ENCODE measurements at places on chromosomes 16 and 17.

- DNase-seq: no peak
These were observed 148.4 kb downstream of the RPTOR start for GRCh38 chr17:80692931-80693467.

DNA sequence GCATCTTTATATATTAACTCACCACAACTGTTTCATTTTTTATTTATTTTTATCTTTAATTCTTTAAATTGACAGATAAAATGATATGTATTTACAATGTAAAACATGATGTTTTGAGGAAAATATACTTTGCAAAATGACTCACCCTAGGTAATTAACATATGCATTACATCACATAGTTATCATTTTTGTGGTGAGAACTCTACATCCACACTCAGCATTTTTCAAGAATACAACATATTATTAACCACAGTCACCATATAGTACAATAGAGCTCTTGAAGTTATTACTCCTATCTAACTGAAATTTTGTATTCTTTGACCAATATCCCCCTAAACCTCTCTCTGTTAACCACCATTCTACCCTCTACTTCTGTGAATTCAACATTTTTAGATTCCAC is 194.7 kb upstream of the KIF2B start:
- no peak for DNase-seq

DNA sequence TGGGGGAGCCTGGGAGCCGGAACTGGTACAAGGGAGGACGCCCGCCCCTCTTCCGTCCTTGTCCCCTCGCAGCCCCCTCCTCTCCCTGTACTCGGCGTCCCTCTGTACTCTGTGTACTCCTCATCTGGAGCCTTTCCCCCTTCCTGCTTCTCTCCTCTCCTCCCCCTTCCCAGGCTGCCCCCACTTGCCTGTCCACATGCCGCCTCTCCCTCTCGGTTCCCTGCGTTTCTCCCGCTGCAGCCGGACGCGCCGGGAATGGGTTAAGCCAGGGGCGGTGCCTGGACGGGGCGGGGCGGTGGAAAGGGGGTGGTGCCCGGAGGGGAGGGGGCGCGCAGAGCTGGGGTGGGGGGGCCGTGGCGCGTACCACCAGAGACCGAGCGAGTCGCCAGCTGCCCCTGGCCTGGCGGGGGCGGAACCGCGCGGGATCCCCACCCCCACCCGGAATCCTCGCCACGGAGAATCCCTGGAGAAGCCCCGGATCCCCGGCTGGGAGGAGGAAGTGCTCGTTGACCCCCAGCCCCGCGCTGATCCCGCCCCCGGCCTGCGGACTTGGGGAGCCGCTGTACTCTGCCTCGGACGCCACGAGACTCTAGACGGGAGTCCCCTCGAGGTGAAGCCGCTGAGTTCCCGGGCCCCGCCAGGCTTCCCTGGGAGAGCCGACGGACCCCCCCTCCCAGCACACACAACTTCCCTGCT is 22.6 kb downstream of the GJD3 start:
- DNase-seq: no peak

DNA sequence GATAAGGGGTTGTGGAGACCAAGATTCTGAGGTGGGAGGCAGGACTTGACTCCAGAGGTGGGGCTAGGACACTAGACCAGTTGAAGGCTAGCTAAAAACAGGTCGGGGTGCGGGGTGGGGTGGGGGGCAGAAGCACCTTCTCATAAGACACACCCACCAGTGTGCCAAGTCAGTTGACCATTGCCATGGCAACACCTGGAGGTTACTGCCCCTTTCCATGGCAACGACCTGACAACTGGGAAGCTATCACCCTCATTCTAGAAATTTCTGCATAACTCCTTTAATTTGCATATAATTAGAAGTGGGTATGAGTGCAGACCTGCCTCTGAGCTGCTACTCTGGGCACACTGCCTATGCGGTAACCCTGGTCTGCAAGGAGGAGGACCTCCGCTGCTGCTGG is 53.9 kb upstream of the ALOX12 start:
- DNase-seq: no peak

GRCh38 chr16:5019775-5020174 is 14.0 kb downstream of the NAGPA start:
- DNase-seq: no peak

DNA sequence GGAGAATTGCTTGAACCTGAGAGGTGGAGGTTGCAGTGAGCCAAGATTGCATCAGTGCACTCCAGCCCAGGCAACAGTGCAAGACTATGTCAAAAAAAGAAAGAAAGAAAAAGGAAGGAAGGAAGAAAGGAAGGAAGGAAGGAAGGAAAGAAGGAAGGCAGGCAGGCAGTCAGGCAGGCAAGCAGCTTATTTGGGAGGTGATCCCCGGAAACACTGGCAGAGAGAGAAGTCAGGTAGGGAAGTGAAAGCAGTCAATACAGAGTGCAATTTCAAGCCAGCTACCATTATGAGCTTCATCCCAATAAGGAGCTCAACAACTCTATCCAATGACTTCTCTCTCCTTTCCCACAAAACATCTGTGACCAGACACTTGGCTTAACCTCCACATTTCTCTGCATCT is 83.0 kb upstream of the TBC1D3K start:
- no peak for DNase-seq

DNA sequence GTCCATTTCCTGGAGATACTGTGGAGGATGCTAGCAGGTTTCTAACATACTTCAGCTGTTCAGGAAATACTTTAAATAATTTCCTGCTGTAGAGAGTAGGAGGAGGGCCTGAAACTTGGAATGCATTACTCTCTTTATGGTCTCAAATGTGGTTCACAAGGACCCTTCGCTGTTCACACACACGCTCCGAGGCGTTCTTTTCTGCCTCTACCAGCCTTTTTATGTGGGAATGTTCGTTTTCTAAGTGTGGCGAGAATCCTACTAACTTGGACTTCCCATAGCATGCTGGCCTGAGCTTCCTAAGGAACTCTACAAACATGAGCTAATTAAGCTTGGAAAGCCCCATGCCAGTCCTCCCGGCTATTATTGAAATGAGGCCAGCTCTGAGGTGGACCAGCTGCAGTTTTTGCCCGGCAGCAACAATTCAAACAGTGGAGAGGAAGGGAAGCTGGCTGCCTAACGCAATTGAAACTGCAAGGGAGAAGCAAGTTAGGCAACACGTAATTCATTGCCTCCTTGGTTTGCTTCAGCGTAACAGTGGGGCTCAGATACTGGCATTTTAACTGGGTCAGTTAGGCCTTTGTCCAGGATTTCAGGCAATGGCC is 18.9 kb downstream of the KPNA2 start:
- DNase-seq: no peak

DNA sequence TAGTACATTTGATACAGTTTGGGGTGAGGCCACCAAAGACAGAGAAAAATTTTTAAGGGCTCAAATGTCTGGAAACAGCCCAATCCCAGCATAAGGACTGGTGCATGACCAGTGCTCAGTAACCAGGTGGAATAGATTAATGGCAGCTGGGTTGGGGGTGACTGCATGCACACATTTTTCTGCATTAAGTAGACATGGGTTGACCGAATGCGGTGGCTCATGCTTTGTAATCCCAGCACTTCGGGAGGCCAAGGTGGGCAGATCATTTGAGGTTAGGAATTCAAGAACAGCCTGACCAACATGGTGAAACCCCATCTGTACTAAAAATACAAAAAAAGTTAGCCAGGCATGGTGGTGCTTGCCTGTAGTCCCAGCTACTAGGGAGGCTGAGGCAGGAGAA is 121.1 kb upstream of the HSBP1 start:
- no peak for DNase-seq

- DNase-seq: no peak
These were observed 13.7 kb downstream of the SHCBP1 start for GRCh38 chr16:46607529-46607928.

GRCh38 chr16:71467810-71468209 is 5.8 kb upstream of the ZNF23 start:
- DNase-seq: no peak

- DNase-seq: peak; percentile 40
These were observed 521 bp downstream of the C16orf87 start for GRCh38 chr16:46830417-46830901.

- DNase-seq: no peak
These were observed 40.0 kb upstream of the HLF start for GRCh38 chr17:55224746-55225145.

GRCh38 chr17:362721-363120 is 10.1 kb upstream of the RPH3AL start:
- DNase-seq: no peak

DNA sequence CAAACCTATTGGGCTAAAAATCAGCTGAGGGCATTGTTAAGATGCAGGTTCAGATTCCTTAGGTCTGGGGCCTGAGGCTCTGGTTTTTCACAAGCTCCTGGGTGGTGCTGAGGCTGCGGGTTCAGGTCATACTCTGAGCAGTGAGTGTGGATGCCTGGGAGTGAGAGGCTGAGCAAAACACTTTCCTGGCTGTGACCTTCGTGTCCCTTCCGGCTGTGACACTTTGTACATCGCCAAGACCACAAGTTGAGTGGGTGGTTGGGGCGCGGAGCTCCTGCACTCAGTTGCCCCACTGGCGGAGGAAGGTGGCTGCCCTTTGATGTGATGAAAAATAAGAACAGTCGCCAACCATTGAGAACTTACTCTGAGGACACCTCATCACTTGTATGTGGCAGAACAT is 24.8 kb downstream of the CCR7 start:
- no peak for DNase-seq

- peak; percentile 66 for DNase-seq
These were observed 1.9 kb upstream of the CAPN15 start for GRCh38 chr16:525520-526180.

GRCh38 chr16:87344931-87345631 is 27.9 kb upstream of the C16orf95 start:
- DNase-seq: peak; percentile 24

- no peak for DNase-seq
These were observed 369.0 kb upstream of the DYNLRB2 start for GRCh38 chr16:80171746-80172145.

Measured in stimulated activated CD8-positive, alpha-beta memory T cell treated with anti-CD3 and anti-CD28 coated beads, Interleukin-7, amount 100 ng/mL, for 4 hours (primary cell).